ENCODE measurements at places on chromosomes 2 and 18.

DNA sequence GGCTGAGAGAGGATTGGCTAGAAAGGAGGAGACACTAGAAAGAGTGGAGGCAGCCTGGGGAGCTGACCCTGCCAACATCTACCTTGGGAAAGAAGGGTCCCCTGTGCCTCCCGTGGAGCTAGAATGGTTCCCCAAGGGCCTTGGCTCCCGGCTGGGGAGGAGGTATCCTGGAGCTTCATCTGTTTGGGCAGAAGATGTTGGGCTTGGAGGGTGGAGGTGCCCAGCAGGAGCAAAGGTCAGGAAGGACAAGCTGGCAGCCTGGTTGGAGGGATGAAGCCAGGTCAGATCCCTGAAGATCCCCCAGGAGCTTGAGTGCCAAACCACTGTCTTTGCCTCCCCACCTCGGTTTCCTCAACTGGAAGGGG, 2.9 kb downstream of the ATP6V1B1 start:
- no peak for DNase-seq

DNA sequence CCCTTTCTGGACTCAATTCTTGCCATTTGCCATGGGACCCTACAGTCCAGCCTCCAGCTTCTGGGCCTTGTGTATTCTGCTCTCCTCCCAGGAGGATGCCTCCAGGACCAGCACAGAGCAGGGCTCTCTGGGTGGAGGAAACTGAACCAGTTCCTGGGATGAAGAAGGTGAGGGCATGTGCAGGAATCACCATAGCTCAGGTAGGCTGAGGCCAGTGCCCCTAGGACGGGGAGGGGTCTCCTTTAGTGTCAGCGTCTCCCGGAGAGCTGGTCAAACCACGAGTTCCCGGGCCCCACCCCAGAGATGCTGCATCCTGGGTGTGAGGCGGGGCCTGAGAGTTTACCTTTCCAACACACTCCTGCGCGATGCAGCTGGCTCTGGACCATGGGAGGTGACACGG, 5.8 kb upstream of the PRELID3A start:
- no peak for DNase-seq

DNA sequence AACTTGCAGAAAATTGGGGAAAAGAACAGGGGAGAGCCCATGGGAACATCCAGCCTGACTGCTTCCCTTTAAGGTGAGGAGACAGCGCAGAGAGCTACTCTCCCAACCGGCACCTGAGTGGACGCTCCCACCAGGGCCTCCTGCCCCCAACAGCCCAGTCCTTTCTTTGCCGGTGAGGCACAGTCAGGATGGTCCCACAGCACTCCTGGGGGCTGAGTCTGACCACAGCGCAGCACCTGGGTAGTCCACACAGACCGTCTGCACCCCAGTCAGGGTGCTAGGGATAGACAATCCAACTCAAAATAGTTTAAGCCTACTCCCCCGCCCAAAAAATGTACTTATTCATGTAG, 74.5 kb downstream of the MEX3C start:
- no peak for DNase-seq

GRCh38 chr2:232390661-232391060, 12.1 kb downstream of the ALPP start:
- DNase-seq: no peak

DNA sequence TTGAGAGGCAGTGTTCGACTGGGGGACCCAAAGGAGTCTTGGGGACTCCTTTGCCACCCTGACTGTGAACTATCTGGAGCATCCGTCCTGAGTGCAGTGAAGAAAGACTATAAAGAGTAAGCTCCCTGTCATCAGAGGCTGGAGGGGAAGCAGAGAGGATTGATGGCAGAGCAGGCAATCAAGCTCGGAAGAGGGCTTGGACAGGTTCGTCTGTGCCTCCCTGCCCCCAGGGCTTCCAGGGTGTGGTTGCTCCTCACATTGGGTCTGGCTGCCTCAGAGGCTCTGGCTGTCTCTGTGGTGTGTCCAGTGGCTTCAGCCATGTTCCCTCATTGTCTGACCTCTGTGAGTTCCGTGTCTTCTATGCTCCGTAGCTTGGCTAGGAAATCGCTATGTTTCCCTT, 13.8 kb upstream of the EN1 start:
- no peak for DNase-seq

DNA sequence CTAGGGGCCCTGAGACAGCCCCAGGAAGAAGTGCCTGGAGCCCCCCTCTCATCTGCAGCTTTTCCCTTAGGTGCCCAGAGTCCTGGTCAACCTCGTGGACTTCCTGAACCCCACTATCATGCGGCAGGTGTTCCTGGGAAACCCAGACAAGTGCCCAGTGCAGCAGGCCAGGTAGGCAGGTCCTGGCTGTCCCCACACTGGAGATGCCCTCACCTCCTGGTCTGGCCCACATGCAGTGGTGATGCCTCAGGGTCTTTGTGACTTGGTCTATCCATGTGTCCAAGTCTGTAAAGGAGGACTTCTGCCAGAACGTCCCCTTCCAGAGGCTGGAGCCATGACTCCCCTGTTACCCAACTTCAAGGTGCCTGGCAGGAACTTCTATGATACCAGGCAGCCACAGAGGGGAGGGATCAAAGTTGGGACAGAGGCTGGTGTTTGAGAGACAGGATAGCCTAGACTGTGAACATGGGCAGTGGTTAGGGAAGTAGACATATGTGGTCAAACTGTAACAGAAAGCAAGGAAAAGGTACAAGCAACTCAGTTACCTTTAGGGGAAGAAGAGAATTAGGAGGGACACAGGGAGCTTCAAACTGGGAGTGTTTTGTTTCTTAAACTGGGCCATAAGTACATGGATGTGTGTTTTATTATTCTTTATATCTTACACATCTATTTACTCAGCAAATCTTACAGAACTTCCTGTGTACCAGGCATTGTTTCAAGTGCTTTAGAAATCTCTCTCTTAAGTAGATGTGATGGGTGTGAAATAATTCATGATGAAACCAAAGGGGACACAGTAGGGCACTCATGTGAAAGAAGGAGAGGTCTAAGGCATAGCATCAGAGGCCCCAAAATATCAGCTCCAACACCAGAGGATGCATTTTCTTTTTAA, 107.1 kb downstream of the PLB1 start:
- DNase-seq: no peak

DNA sequence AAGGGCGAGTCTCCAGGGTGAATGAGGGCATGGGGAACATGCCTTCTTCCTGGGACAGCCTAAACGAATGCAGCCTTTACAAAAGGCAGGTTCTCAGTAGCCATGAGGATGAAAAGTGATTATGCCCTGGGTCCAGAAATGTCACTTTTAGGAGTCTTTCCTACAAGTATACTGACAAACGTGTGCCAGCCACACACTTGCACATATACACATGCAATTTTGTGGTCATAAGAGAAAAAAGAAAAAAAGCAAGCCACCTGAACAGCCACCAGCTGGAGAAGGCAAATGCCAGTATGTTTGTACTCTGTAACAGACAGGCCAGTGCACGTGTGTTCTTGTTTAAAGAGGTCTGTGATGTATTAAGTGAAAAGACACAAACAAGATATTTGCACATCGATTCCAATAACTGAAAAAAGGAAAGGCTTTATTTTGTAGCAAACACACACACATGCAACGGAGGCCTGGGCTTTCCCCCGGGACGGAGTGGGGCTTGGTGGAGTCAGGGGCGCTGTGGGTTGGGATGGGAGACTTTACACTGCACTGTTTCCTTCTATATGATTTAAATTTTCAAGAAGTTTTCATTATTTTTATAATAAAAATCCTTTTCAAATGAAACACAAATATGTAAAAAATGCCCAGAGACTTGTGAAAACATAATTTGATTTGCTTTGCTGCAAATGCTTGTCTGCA, 108.4 kb downstream of the FAM210A start:
- no peak for DNase-seq

DNA sequence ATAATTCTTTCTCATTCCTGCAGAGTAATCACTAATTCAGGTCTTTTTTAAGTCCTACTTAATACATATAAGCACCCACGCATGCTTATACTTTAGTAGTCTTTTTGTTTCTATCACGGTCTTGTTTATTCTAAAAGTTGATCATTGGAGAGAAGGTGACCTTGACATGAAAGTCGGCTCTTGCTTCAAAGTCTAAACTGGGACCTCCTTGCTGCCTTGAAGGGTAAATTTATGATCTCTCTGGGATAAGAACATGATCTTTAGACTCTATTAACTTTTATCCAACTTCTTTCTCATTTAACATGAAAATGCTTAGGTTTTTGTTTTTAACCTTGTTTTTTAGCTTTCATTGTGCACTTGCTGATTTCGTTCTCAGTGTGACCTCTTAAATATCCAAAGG, 792.3 kb downstream of the DPP10 start:
- no peak for DNase-seq

GRCh38 chr2:212249451-212249850, 289.2 kb downstream of the ERBB4 start:
- DNase-seq: no peak

DNA sequence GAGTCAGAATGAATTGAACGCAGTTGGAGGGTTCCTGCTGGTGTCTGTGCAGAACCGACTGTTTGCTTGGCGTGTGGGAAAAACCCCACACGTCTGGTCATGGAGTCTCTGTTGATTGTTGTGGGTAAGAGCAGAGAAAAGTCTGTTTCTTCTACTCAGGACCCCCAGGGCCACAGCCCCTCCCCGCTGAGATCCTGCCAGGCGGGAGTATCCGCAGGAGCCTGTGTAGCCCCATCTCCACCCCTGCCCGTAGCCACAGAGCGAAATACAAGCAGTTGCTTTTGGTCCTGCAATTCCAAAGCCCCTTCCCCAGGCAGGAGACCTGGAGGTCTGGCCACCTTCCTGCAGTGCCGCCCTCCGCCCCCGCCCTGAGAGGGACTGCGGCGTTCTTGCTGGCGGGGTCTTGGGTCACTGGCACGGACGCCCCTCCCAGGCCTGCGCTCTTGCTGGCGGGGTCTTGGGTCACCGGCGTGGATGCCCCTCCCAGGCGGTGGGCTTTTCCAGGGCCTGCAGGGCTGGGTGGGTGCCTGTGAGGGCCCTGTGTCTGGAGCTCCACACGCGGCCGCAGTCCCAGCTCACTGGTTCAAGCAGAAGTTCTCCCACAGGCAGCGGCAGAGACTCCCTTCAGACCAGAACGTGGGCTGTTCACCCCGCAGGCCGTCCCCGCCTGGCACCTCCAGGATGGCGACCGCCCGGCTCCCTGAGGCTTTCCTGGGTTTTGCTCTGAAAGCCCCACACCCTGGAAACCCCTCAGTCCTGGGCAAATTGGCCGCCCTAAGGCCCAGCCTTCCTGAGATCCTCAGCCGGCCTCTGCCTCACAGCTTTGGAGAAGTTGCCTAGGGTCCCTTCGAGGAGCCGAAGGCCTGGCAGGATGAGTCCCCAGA, 76.0 kb upstream of the CTDP1 start:
- no peak for DNase-seq

GRCh38 chr2:174486563-174487107, at the start of gene GPR155:
Gene GPR155, minus strand, starts transcription at chr2:174487029. Its CDS starts 5,073 bp downstream, at chr2:174481956.
- DNase-seq: no peak

- DNase-seq: no peak
These were observed 17.9 kb downstream of the REV1 start for GRCh38 chr2:99471654-99472599.

DNA sequence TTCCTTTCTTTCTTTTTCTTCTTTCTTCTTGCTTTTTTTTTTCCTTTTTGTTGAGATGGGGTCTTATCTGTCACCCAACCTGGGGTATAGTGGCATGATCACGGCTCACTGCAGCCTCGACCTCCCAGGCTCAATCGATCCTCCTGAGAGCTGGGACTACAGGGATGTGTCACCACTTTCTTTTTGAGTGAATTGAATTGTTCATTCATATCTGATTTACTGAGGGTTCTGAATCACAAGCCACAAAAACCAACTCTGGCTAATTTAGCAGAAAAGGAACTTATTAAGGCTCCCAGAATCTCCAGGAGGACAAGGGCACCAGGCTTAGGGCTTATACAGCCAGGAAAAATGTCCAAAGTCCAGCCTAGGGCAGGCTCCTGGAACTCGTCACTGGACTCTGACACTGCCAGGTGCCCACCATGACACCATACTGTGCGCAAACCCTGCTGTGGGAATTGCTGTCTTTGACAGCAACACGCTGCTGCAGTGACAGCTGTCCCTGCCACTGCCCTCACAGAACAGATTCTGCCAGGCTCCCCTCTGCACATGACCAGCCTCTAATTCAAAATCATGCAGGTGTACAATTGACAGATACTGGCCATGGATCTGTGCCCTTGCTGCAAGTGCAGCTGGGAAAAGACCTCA, 42.9 kb upstream of the EML6 start:
- no peak for DNase-seq

DNA sequence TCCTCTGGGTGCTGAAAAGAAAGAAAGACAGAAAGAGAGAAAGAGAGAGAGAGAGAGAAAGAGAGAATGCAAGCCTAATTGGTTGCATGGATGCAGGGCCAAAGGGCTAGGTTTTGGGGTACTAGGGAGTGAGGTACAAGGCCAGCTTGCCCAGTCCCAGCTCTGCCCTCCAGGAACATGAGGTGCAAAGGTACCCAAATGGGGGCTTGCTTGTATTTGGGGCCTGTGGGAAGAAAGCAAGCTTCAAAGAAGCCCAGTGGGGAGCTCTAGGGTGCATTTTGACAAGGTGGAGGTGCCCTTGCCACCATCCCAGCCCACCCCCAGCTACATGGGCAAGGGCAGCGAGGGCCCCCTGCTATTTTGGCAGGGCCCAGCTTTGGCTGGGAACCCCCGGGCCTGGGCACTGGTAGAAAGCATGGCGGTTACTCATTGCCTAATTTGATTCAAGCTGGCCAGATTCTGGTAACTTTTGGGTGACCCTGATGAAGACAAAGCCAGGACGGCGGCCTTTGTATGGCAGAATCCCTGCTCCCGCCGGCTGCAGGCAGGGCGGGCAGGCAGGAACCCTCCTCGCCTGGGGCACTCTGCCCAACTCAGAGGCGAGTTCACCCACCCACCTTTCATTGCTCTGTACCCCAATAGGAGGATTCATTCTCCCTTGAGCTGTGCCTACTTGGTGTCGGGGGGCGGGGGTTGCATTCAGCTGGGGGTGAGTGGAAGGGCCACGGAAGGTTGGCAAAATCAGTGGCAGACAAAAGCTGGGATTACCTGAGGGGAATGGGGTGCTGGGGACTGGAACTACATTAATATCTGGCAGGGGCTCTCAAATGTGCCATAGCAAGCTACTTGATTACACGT, 537 bp upstream of the HOXD4 start:
- no peak for DNase-seq

DNA sequence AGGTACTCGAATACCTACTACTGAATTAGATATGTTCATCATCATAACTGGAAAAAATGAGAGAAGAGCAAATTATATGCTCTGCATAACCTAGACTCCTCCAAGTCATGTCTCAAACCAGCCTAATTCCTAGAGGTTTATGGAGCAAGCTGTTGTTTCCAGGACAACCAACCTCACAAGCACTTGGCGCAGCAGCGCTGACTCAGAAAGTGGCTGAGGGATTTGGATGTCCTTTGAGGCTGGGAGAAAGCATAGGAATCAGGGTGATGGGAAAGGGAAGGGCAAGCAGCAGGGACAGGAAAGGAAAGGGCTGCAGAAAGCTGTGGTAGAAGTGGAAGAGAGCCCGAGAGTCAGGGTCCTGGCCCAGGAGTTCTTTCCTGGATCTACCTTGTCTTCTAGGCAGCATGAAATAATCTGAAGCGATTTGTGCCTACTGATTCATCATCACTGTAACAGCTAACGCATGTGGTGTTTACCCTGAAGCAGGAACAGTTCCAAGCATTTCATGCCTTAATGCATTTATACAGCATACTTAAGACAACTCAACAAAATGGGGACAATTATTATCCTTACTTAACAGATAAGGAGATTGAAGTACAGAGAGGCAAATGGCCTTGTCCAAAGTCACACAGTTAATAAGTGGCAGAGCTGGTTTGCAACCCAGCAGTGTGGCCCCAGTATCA, 3.7 kb downstream of the PLEK start:
- DNase-seq: no peak

GRCh38 chr2:143192106-143192505, 62.9 kb downstream of the ARHGAP15 start:
- DNase-seq: no peak
